AG10803 (cell line): ENCODE measurements at places on chromosomes 1 and 21.

- DNase-seq: peak; percentile 35
These were observed 29.3 kb downstream of the TNNT2 start for GRCh38 chr1:201348211-201348566.

DNA sequence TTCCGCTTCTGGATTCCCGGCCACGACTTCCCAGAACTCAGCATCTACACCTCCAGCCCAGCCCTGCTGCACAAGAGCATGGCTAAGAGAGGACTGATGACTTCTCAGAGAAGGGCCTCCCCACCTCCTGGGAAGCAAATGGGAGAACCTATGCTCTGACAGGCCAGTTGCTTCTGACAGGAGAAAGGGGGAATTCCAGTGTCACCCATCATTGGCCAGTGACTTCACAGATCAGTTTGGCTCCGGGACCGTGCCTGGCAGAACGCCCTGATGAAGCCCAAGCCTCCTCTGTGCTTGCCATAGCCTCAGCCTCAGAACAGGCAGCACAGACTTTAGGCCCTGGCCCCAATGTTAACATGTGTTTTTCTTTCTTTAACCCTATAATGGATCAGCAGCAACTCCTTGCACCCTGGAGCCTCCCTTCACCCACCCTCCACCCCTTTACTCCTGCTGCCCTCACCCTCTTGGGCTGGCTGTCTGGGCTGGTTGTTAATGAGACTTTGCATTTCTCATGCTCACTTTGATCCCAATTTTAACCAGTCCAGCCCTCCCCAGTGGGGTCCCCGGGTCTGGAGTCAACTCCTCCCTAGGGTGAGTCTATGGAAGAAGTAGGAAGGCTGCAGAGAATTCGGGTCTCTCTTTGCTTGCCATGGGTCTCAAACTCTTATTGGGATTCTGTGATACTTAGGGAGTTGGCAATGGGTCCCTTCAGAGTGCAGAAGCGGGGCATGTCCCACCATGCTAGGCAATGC, 42.7 kb upstream of the SLC30A1 start:
- no peak for DNase-seq

GRCh38 chr1:221945669-221946068, 203.8 kb upstream of the DUSP10 start:
- DNase-seq: no peak

GRCh38 chr1:202171292-202172014, 11.1 kb upstream of the PTPN7 start:
- no peak for DNase-seq

DNA sequence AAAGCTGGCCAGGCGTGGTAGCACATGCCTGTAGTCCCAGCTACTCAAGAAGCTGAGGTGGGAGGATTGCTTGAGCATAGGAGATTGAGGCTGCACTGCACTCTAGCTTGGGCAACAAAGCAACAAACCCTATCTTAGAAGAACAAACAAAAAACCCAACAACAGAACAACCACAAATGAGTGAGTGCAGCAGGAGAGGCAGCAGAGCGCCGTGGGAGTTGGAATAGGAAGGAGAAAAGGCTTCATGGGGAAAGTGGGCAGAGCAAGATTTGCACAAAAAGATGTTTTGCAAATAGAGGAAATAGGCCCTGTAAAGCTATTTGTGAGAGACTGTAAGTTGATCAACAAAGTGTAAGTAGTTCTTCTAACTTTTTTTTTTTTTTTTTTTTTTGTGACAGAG, 19.6 kb downstream of the SMAP2 start:
- no peak for DNase-seq

- peak; percentile 99 for DNase-seq
These were observed 41.0 kb upstream of the COL18A1 start for GRCh38 chr21:45363921-45364467.

- no peak for DNase-seq
These were observed 3.4 kb upstream of the PKLR start for GRCh38 chr1:155304558-155305063.
